Progenitor cell of endocrine pancreas (in vitro differentiated cells): ENCODE measurements at places on chromosomes 3 and 15. TPM values are rescaled to one million over a fixed set of nuclear protein-coding genes. Genes with fewer than 3 reads are reported as not detected.

Gene C3orf20
- total RNA-seq = 0.13 and 0.19 TPM in 2 replicates

Gene RPL15
- 1,859 and 1,922 TPM in 2 replicates for total RNA-seq

Gene ADGRG7
- 1.3 and 1.4 TPM in 2 replicates for total RNA-seq

Gene C15orf61
- 9.2 and 9.6 TPM in 2 replicates for total RNA-seq

Gene RPUSD2
- 11.5 and 13.2 TPM in 2 replicates for total RNA-seq

Gene MRPS22
- total RNA-seq = 35.7 and 39.5 TPM in 2 replicates

Gene GPR15
- not detected in 2 replicates for total RNA-seq

Gene GPR156
- 0.41 and 0.89 TPM in 2 replicates for total RNA-seq

Gene ANKRD63
- not detected in 2 replicates for total RNA-seq

Gene ARGFX
- total RNA-seq = not detected in 2 replicates

GRCh38 chr3:114043205-114043604, 13.1 kb downstream of the CCDC191 start:
- DNase-seq = no peak

GRCh38 chr3:146165877-146166276, 4.9 kb upstream of the PLOD2 start:
- no peak for DNase-seq

DNA sequence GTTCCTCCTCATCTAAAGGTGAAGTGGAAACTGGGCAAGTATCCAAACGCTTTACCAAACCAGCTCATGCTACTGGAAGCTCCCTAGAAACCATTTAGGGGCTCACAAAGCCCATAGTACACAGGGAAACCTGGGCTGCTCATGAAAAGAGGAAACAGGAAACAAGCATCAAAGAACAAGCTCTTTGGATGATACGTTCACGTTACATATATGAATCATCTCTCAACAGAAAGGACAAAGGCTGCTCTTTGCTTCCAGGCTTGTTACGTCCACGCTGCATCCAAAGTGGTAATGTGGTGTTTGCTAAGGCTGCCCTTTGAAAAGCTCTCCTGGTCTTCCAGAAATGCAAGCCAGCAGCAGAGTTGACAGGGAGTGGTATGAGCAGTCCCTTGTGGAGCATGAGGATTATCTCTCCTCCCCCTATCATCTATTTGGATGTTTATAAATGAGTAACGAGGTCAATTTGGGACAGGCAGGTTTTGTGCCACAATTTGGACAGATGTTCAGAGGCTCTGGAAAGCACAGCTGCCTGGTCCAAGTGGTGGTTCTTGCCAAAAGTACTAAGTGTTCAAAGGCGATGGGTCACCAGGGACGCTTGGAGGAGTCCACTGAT, 98.0 kb upstream of the RORA start:
- no peak for DNase-seq

DNA sequence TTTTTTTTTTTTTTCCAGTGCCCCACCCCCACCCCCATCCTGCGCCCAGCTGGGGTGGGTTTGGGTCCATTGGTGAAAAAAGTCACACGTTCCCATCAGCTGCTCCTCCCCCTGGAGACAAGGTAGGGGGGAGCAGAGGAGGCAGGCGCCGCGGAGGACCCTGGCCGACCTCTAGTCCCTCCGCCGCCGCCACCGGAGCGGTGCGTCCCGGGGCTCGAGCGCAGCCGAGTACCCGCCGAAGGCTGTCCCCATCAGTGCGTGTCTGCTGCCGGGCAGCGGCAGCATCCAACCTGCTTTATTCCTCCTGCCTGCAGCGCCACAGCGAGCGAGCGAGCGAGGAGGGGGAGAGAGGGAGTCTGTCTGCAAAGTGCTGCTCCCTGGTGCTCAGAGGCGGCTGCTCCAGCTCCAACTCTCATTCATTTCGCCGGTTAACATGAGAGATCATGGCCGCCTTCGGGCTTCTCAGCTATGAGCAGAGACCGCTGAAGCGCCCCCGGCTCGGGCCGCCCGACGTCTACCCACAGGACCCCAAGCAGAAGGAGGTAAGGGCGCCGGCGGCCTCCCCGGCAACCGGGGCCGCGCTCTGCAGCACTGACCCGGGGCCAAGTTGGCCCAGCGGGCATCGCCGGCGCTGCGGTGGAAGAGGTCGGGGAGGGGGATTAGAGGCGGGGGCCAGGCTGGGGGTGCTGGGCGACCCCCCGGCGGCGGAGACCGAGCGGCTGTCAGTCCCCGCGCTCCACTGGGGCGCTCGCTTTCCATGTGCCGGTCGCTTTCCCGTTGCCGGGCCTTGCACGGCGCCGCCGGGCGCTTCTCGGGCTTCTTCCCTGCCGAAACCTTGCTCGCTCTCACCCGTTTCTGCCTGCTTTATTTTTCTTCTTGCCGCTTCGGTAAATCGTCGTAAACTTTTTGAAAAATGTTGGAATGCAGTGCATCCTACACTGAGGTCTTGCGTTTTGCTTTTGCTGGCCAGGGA, 1.3 kb downstream of the MED12L start:
- DNase-seq = peak; percentile 74

GRCh38 chr3:175655351-175655750, 796.2 kb downstream of the NAALADL2 start:
- DNase-seq = no peak

- no peak for DNase-seq
These were observed 231.0 kb upstream of the RASGRP1 start for GRCh38 chr15:38795471-38796245.

DNA sequence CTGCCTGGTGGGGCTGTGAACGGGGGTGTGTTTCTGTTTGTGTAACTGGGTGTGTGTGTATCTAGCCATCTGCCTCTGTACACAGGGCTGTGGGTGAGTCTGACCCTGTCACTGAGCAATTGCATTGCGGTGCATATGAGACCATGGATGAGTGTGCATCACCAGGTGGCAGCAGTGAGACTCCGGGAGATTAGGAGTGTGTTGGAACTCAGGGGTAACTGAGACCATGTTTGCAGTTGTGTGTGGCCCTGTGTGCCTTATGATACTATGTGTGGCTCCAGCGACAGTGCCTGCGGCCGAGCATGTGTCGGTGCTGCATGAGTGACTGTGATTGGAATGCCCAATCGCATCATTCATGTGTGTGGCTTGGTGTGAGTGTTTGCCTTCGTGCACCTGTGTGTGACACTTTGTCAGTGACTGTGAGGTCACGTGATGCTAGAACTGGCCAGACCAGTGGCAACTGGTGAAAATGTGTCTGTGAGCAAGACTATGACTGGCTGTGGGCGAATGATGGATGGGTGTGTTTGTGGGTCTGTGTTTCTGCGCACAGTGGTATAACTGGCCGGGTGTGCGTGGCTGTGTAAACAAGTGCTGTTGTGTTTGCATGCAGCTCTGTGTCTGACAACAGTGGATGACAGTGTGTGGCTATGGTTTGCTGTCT, 14.0 kb downstream of the VILL start:
- DNase-seq = peak; percentile 52

DNA sequence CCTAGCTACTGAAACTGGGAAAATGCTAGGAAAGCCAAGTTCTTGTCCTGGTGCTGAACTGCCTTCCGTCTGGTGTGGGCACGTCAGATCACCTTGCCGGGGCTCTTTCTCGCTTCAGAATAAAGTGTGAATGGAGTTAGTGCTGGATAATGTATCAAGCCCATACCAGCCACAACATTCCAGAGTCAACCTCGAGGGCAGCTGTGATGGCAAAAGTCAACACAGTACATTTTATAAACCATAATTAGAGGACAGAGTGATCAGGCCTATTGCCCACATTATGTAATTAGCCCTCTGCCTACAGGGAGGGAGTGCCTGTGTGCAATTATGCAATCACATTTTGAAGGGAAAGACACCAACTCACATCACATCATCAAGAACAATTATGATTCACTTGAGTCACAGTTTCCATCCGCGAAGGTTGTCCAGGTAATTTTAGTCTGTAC, 165.2 kb downstream of the RORA start:
- no peak for DNase-seq

DNA sequence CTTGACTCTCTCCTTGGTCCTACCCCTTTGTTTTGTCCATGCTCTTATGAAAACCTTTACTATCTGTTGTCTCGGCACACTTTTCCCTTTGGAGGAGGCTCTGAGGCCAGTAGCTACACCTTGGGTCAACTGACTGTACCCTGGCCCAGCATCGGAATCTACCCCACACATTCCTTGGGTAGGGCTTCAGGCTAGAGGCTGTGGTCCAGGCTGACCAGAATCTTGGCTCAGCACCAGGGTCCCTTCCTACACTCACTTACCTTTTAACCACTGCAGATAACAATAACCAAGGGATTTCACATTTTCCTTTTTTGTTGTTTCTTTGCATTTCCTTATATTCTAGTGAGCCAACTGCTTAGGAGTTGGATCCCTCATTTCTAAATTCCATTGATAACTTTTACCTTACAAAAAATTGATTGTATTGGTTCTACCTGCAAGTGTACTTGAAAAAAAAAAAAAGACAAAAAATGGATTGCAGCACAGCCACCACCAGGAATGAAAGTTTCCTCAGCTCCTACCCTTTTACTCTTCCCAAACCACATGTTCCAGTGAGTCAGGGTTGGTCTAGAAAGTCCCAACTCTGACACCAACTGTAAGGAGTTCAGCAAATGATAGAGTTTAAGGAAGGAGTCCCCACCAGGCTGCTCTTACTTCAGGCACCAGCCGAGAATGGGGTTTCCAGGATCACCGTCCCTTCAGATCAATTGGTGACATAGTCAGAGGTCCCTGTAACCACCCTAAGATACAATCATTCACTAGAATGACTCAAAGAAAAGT, 95.6 kb downstream of the FBLN2 start:
- DNase-seq = no peak

GRCh38 chr3:104606812-104607211, 759.9 kb upstream of the ALCAM start:
- no peak for DNase-seq

DNA sequence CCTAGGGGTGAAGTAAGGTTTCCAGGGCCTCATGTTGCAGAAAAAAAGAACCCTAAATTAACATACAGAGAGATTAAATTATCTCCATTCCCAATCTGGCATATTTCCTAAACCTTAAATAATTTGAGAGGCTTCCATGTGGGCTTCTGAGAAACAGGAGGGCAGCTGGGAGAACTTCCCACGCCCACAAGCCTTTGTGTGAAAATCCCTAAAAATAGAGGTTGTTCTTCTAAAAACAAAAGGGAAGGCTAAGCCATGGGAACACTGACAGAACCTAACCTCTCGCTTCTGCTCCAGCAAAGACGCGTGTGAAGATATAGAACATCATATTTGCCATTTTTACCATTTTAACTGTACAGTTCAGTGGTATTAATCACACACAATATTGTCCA, 812 bp upstream of the SLC12A8 start:
- no peak for DNase-seq

DNA sequence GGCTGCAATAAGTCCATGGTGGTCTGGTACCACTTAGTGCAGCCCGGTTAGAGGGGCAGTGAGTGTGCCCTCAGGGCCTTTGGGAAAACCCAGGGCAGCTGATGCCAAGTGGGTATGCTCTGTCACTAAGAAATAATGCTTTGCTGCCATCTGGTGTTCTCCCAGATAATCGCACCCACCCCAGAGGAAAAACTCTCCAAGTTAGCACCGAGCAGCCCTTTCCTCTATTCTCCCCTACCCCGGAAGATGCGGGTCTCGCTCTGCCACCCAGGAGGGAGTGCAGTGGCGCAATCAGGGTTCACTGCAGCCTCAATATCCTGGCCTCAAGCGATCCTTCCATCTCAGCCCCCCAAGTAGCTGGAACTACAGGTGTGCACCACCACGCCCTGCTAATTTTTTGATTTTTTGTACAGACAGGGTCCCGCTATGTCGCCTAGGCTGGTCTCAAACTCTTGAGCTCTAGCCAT, 21.3 kb upstream of the DAPK2 start:
- DNase-seq = peak; percentile 68

- DNase-seq = no peak
These were observed 137.0 kb upstream of the UBP1 start for GRCh38 chr3:33577173-33577572.

DNA sequence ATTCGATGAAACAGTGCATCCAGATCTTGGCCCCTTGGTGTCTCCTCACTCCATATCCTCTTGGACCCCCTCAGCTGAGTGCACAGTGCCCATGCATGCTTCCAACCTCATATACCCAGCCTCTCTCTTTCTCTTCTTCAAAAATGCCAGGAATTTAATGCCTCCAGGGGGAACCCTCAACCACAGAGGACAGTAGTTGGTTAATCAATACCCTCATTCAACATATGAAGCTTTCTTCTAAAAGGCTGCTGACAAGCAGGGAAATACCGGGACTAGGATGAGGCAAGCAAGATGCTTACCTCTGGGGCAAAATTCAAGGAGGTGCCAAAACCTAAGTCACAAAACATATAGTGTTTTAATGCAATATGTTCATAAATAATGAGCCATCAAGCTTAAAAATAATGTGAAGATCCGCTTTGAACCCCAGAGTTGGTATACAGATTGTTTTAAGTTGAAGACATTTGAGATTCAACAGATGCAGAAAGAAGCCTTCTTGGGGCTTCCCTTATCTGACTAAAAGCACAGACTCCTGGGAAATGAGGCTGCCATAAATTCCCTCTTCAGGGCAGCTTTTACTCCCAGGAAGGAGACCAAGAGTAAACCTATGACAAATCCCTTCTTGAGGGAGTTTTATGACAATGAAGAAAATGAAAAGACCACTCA, 48.2 kb upstream of the FHIT start:
- no peak for DNase-seq

DNA sequence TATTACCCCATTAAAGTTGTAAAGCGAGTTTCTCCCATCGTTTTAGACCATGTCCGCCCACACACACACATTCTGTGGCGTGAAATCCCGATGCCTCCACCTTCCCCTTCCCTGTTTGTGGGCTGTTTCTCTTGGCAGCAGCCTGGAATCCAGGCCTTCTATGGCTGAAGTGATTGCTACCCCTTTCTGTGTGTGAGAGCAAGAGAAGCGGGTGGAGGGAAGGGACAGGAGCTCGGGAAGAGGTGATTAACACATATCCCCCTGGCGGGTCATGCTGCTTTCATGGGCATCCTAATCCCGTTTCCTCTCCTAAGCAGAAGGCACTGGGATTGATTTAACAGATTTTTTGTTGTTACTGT, 283.8 kb upstream of the RGMA start:
- DNase-seq = no peak

GRCh38 chr15:81029414-81030300, 28.9 kb downstream of the TLNRD1 start:
- no peak for DNase-seq

GRCh38 chr3:11373654-11374053, 101.5 kb downstream of the ATG7 start:
- DNase-seq = no peak

- DNase-seq = no peak
These were observed 89.9 kb downstream of the LRTM1 start for GRCh38 chr3:54837964-54838363.

- DNase-seq = no peak
These were observed 199.3 kb upstream of the GOLIM4 start for GRCh38 chr3:168295027-168295426.
